Activated CD4-positive, alpha-beta memory T cell treated with anti-CD3 and anti-CD28 coated beads for 36 hours (primary cell): ENCODE measurements at places on chromosomes 6 and 20.

GRCh38 chr6:19934996-19935591 is 97.9 kb downstream of the ID4 start:
- no peak for DNase-seq

GRCh38 chr6:120320481-120321162 is 971.1 kb upstream of the MAN1A1 start:
- no peak for DNase-seq

DNA sequence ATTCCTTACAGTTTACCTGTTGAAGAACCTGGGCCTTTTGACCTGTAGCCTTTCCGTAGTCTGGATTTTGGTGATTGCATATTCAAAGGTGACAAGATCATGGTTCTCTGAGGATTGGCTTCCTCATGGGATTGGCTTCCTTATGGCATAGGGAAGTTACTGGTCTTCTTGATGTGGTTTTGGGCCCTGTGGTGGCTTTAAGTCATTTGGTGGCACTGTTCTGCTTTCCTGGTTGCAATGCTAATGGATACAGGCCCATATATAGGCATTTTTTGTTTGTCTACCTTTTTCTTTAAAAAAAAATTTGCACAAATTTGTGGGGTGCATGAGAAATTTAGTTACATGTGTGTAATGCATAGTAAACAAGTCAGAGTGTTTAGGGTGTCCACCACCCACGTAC is 185.7 kb downstream of the CDKAL1 start:
- no peak for DNase-seq

DNA sequence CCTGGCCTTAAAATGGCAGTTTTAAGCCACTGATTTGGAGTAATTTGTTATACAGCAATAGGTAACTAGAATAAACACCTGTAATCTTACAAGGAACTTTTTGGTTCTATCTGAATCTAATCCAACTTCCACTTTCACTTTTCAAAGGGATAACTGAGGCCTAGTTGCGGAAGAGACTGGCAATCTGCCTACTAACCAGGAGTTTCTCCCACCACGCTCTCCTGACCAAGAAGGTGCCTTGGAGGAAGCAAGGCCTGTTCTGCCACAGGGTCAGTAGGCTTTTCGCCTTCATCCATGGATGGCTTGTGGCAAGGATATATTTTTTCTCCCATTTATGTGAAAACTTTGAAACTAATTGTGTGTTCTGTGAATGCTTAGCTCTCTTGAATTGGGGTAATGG is 12.9 kb upstream of the MYBL2 start:
- DNase-seq: no peak

GRCh38 chr6:89410788-89411144 is 1.3 kb downstream of the RRAGD start:
- no peak for DNase-seq

GRCh38 chr6:20306491-20306890 is 94.2 kb upstream of the MBOAT1 start:
- DNase-seq: no peak

DNA sequence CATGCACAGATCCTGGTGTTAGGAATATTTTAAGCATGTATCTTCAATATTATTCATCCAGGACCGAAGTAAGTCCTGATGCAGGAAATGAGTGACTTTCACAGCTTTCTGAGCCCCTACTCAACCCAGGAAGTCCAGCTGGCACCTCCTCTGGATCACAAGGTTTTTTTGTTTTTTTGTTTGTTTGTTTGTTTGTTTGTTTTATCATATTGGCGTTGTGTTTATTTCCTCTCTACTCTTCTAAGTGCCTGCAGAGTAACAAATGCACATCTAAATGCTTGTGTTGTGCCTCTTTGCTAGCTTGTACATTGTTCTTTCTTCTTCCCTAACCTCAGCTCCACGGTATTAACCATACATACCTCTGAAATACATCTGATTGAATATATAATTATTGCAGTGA is 594.3 kb upstream of the ADGRB3 start:
- DNase-seq: no peak

DNA sequence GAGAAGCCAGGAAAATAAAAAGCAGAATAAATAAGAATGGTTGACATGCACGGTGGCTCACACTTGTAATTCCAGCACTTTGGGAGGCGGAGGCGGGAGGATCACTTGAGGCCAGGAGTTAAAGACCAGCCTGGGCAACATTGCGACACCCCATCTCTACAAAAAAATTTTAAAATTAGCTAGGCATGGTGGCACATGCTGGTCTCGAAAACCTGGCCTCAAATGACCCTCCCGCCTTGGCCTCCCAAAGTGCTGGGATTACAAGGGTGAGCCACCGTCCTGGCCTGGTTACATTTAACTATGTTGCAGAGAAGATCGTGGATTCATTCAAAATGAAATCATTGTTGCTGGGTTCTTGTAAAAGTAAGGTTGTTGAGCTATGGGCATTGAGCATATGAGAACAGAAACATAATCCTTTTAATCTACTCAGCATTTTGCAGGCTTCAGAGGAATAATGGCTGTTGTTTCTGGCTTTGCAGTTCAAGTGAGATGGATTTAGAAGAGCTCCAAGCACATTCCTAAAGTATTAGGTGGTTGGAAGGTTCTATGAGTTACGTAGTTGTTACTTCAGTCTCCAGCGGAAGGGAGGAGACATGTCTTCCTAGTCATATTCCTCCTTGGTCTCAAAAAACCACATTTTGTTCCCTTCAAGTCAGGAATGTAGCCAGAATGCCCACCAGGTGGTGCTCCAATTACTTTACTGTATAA is 45.6 kb upstream of the RAB23 start:
- DNase-seq: peak; percentile 50

- no peak for DNase-seq
These were observed 8.6 kb upstream of the PFDN4 start for GRCh38 chr20:54199283-54199682.

GRCh38 chr6:54044059-54044458 is 67.2 kb upstream of the MLIP start:
- no peak for DNase-seq

GRCh38 chr6:72739368-72739779 is 117.5 kb downstream of the KCNQ5 start:
- DNase-seq: no peak

- no peak for DNase-seq
These were observed 586.6 kb upstream of the BTBD3 start for GRCh38 chr20:11331096-11331495.

GRCh38 chr6:41428336-41428995 is 93.1 kb downstream of the NCR2 start:
- DNase-seq: no peak

DNA sequence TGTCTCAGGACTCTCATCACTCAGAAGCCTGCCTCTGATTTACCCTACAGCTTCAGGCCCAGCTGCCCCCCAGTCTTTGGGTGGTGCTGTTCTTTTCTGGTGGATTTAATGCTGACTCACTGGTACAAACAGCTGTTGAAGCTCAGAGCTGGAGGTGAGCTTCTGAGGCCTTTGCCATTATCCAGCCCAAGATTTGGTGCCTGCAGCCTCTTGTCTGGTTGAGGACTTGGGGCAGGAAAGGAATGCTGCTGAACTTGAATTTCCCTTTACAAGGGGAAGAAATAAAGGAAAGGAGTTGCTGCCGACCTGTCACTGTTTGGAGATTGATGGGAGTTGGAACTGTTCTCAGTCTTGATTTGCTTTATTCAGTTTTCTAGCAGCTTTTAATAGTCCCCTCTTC is 19.8 kb downstream of the ABCF1 start:
- no peak for DNase-seq

DNA sequence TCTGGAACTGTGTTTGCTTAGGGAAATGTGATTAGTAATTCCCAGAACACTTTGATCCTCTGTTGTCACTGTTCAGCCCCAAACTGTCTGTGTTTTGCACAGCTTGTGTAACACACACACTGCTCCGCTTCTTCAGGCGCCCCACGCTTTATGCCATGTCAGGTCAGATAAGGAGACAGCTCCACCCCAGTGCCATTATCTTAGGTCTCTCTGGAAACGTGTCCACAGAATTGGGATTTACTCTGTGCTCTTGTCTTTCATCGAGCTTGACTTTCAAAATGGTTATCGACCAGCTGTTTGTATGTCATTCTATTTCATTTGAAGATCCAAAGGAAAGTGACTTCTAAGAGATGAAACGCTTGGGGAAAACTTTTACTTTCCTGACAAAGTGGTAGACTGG is 106.4 kb upstream of the SSTR4 start:
- DNase-seq: no peak

DNA sequence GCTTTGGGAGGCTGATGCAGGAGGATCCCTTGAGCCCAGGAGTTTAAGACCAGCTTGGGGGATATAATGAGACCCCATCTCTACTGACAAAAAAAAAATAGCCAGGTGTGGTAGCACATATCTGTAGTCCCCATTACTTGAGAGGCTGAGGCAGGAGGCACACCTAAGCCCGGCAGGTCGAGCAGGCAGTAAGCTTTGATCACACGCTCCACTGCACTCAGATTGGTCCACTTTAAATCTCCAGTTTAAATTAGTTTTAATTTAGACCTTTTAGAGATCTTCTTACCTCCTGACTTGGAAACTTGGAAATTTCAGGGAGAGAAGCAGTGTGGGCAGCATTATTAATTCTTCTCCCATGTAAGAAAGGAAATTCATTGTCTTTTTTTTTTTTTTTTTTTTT is 16.8 kb upstream of the PLCB4 start:
- DNase-seq: no peak

- DNase-seq: no peak
These were observed 91.2 kb downstream of the RTN4IP1 start for GRCh38 chr6:106538145-106538544.

GRCh38 chr20:35187584-35188190 is 15.8 kb downstream of the PROCR start:
- DNase-seq: no peak
